ENCODE measurements at places on chromosomes 16 and 17.

DNA sequence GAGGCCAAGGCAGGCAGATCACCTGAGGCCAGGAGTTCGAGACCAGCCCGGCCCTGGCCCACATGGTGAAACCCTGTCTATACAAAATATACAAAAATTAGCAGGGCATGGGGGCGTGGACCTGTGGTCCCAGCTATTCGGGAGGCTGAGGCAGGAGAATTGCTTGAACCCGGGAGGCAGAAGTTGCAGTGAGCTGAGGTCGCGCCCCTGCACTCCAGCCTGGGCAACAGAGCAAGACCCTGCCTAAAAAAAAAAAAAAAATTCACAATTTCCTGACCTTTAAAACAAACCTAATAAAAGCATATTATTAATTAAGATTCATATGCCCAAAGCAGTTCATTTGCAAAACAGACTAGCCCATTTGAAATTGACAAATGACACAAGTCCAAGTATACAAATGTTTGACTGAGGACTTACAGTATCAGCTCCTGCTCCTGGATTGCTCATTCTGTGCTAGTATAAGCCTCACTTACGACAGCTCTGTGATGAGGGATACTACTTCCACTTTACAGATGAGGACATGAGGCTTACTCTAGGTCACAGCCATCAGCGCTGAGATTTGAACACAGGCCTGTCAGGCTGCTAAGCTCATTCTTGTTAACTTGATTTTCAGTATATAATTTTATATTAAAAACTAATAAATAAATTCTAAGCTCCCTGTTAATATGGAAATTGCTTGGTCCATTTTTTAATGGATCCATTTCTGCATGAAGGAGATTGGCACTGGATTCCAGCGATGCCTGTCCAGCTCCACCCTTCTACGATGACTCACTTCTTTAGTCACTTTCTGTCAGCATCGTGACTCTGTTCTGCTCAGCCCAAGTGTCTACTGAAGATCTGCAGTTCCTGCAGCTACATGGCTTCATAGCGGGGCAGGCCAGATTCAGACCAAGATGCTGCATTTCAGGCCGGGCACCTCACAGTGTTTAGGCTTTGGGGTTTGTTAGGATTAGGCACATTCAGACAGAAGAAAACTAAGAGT is 88.2 kb downstream of the WDR59 start:
- no peak for DNase-seq

- no peak for DNase-seq
Observed at GRCh38 chr16:71373073-71373472, 14.6 kb downstream of the CALB2 start.

DNA sequence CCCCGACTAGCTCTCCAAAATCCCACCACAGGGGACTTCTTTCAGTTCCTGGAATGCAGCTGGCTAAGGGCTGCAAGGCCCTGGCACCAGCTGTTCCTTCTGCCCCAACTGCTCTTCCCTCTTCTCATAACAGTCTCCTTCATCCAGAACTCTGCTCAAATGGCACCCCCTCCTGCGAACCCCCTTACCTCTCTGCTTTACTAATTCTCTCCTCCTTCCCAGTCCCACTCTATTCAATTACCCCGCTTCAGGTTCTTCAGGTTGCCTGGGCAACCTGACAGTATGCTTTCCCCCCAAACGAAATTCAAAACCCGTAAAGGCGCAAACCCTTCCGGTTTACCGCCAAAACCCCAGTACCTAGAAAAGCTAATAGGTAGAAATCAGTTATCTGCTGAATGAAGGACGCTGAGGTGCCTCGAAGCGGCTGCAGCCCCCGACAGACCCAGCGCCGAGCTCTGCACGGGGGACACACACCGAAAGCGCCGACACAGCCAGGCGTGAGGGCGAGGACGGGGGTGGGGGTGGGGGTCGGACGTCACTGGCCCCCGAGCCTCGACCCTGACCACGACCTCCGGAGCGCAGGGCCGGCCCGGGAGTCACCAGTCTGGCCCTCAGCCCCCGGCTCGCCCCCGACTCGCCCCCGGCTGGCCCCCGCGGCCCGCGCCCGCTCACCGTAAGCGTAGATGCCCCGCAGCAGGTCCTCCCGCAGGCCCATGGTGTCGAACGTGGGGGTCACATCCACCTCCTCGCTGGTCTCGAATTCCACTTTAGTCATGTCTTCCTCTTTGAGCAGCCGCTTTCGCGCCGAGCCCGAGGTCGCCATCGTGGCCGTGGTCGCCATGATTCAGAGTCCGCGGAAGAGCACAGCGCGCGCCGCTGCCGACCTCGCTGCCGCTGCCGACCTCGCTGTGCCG is 550 bp downstream of the EIF4A3 start:
- DNase-seq = peak; percentile 8

GRCh38 chr17:22692066-22692805 is 999.9 kb downstream of the KCNJ18 start:
- DNase-seq = no peak

GRCh38 chr16:12833926-12834325 is 30.2 kb upstream of the CPPED1 start:
- no peak for DNase-seq

DNA sequence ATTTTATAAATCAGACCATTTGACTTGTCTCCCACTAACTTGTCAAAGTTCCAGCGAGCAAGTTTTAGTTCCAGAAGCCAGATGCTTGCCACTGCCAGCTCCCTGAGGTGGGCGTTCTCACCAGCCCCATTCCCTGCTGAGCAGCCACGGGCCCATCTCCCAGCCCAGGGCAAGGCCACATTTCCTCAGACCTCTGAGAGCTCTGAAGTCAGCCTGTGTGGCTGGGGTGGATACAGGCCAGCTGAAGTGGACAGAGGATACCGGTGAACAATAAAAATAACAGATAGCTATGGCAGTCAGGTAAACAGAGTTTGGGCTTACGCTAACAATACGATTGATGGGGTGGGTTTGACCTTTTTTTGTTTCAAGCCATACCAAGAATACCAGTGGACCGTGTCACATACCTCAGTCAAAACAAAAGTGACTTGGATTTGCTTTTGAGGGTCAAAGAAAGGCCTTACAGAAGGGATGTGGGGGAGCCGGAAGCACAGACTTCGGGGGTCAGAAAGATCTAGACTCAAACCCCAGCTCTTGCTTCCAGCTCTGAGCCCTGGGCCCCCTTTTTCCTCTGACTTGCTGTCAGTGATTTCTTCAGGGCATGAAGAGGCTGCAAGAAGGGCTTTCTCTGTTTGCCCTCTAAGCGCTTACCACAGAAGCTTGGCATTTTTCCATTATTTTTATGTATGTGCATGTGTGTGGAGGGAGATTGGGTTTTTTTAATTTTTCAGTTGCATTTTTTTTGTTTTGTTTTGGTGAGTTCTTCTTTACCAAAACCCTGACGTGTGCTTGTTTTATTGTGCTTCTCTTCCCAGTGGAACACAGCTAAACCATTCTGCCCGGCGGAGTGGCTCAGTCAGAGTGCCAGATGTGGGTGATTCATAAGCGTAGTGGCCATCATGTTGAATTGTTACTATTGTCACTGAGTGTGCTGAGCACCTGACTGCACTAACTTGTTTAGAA is 109.9 kb downstream of the GNAO1 start:
- DNase-seq = no peak

DNA sequence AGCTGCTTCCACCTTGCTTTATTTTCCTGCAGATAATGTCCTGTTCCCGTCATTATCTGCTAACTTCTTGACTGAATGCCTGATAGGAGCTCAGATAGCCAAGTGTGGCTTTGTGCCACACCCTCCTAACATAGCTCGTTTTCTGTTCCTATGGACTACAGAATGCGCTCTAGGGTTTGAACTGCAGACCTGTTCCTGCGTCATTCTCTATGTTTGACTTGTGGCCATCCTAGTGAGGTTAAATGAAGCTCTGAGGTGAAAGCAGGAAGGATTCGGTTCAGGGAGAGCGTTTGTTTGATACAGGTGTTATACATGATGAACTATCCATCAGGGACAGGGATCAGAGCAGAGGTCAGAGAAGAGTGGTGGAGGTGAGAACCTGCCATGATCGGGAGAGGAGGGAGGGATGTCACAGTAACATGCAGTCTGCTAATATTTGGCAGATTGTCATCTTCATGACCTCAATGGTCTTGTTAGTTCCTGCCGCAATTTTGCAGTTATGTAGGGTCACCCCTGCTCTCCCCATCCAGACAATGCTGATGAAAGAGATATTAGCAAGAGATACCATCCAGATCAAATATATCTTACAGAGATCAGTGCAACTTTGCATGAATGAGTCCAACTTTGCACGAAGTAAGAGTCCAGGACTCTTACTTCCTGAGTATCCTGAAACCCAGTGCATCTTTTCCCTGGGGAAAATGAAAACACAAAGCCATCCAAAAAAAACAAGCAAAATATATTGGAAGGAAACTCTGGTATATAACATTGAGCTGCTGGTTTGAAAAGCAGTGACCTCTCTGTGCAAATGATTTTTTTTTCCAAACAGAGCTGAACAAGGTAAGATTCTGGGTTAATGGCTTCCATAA is 32.8 kb downstream of the MPHOSPH6 start:
- no peak for DNase-seq

GRCh38 chr16:52618753-52619497 is 72.0 kb upstream of the TOX3 start:
- DNase-seq = no peak

- no peak for DNase-seq
Observed at GRCh38 chr16:67393788-67394154, 473 bp upstream of the TPPP3 start.

DNA sequence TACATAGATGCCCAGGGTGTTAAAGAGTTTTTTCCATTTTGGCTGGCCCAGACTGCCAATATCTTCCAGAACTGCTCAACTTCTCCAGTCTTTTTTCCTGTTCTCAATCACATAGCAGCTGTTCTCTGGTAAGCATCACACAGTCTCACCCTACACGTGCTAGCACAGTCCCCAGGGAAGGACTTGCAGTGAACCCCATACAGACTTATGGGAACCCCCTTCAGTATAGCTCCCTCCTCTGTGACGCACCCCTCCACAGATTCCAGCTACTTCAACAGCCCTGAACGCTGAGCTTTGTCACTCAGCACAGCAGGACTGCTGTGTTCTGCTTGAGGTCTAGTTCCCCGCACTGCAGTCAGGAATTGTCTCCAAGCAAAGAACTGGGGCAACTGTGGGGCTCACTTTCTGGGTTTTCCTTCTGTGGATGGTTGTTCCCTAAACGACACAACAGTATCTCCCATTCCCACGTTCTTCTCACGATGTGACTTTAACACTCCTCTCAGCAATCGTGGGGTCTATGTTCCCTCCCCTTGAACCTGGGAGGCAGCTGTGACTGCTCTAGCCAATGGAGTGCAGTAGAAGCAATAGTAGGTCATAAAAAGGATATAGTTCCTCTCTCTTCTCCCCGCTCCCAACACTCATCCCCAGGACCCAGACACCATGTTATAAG is 3.6 kb downstream of the MMP28 start:
- no peak for DNase-seq

DNA sequence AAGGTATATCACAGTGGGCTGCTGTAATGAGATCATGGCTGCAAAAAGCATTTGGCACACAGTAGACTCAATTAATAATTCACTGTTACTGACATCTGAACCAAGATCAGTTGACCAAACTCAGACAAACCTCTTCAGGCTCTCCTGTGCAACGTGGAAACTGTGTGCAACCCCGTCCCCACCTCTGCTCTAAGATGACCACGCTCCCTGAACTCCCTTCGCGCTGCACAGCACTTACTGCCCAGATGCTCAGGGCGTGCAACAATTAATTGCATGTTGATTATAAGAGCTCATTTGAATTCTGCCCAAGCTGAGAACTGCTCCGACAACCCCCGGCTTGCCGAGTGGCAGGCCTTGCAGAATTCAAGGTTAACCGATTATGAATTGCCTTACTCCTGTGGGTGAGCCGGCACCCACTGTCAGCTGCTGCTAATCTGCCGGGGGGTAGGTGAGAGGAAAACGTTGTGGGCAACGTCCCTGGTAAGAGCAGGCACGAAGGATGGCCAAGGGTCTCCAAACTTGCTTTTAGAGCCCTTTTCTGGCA is 1.3 kb upstream of the GSG1L start:
- DNase-seq = no peak

- no peak for DNase-seq
Observed at GRCh38 chr17:17417718-17418181, 59.0 kb upstream of the MED9 start.

GRCh38 chr16:253833-254232 is 19.2 kb downstream of the FAM234A start:
- DNase-seq = no peak
